ENCODE measurements at places on chromosomes 11 and 22.
A peak's percentile ranks its signal among the peaks of the same experiment; 100 is the strongest.

DNA sequence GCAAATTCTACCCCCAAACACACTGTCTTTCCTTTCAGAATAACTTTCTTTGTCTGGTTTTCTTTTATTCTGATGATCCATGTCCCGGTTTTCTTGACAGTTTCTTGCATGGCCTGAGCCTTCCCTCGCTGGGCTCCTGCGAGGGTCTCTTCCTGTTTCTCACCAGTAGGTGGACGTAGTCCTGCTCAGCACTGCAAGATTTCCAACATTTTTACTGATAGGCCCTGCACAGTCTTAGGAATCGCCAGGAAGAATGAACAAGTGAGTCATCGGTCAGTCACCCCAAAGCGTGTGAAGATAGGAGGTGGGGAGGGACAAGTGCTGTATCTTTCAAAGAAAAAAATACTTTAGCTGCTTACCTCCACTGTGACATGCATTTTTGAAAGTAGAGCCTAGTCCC is 16.9 kb upstream of the KIRREL3 start:
- peak; percentile 87 for DNase-seq

DNA sequence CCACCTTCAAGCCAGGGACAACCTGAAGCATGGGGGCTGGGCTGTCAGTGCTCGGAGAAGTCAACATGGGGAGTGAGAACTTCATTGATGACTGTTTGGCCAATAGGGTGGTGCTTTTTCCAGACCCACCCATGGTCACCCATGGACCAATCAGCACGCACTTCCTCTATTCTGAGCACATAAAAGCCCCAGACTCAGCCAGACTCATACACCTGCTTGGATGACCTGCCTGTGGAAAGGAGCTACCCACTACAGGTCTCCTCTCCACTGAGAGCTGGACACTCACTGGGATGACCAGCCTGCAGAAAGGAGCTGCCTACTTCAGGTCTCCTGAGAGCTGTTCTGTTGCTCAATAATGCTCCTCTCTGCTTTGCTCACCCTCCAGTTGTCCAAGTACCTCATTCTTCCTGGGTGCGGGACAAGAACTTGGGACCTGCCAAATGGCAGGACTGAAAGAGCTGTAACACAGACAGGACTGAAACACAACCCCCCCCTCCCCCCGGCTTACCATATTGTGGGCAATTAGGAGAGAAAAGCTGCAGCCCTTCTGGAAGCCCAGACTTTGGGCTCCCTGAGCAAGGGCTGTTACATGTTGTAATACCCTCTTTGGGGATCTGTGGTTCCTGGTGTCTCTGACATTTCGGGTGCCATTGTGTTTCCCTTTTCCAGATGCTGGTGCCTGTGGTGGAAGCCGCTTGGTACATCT is 44.4 kb upstream of the WNT11 start:
- no peak for DNase-seq

DNA sequence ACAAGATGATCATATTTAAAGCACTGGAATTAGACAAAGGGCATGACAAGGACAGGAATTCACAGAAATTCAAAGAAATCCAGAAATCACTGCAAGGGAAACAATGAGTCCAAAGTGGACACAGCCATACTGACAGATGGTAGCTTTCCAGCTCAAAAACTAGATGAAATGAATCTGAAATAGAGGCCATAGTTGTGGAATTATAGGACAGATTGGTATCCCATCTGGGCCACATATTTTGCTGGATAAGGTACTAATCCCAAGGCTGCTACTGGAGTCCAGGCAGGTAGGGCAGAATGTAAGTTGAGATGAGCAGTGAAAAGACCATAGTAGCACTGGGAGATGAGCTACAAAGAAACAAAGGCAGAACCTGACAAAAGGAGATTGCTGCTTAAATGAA is 258.3 kb upstream of the ANO3 start:
- no peak for DNase-seq

DNA sequence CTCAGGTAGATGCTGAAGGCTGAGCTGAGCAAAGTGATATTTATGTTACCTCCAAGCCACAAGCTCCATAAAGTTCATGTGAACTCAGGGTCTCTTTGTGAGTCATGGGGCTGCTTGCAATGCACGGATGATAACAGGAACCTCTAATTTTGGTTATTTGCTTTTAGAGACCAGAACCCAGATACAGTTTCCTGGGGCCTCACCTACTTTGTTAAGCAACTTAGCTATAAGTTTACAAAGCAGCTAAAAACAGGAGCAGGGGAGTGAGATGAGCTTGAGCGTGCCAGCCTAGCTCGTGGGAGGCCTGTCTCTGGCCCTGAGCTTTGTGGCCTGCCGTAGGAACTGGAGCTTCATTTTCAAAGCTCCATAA is 29.2 kb downstream of the SREBF2 start:
- DNase-seq = no peak

DNA sequence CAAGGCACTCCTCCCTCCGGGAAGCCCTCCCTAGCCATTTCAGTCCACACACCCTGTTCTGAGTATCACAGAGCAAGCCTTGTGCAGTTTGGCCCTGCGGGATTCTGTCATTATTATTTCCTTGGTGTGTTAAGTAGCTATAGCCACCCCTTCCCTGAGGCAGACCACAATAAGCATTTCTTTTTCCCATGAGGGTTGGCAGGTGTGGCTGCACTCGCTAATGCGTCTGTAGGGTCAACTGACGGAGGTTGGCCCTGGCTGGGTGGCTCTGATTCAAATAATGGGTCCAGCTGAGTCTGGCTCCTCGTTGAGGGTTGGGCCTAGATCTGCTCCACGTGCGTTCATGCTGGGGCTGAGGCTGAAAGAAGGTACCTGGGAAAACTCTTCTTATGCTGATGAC is 5.1 kb downstream of the F2 start:
- DNase-seq = no peak

DNA sequence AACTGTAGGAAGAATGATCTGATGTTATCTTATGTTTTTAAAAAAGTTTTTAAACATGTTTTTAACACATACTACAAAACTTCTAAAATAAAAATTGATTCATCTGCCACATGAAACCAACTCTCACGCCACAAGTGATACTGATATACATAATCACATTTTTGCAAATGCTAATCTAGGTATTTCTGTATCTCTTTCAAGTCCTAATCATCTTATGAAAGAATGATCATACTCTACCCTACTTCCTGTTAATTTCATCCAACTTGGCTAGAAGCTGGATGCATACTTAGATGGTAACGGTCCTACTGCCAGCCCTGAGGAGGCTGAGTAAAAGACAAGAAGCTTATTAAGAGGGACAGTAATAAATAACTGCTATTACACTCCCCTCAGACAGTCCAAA is 19.2 kb downstream of the THAP12 start:
- DNase-seq = no peak

- DNase-seq = peak; percentile 61
These were observed 73.5 kb upstream of the PPARA start for GRCh38 chr22:46076651-46077339.

GRCh38 chr11:67652965-67653845 is 2.7 kb upstream of the ACY3 start:
- DNase-seq = no peak

- peak; percentile 92 for DNase-seq
These were observed 308.7 kb downstream of the DDX10 start for GRCh38 chr11:108973402-108974162.

DNA sequence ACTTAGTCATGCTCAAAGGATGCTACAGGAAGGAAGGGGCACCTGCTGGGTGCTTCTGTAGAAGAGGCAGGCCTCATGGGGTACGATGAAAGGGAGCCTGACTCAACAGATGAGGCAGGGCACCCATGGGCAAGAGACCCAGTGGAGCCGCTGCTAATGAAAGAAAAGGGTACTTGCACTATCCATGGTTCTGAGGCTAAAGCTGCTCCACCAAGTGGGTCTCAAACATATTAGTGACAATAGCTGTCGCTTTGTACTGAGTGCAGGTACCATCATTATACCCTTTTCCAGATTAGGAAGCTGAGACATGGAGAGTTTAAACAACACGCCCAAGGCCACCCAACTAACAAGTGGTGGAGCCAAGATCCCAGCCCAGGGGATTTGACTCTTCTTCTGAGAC is 127.5 kb upstream of the SERPIND1 start:
- no peak for DNase-seq

DNA sequence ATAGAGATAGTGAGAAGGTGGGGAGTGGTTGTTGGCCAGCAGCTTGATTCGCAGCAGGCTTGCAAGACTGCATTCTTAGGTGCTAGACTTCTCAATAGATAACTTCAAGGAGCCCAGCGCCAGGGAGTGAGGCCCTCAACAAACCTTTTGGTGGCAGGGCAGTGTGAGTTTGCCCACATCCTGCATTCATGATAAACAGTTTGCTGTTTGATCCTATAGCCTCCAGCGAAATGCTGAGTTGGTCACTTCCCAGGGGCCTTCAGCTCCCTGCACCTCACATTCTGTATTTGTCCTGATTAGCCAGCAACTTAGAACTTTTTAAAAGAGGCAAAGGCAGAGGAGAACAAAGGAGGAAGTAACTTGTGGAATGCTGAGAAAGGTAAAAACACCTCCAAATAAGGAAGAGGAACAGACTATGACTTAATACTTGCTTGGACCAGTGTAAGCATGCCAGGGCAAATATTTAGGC is 25.1 kb downstream of the OR10A6 start:
- no peak for DNase-seq

- no peak for DNase-seq
These were observed 40.0 kb downstream of the BTG4 start for GRCh38 chr11:111472228-111472627.

- DNase-seq = peak; percentile 96
These were observed 511 bp upstream of the CLCF1 start for GRCh38 chr11:67373648-67374570.

- no peak for DNase-seq
These were observed 6.8 kb downstream of the PYGM start for GRCh38 chr11:64753019-64753379.

- DNase-seq = no peak
These were observed 72.6 kb upstream of the CADM1 start for GRCh38 chr11:115576606-115577380.

- no peak for DNase-seq
These were observed 14.0 kb downstream of the VPS37C start for GRCh38 chr11:61147271-61147670.

GRCh38 chr11:14768526-14769188 is 123.4 kb downstream of the CYP2R1 start:
- DNase-seq = no peak

DNA sequence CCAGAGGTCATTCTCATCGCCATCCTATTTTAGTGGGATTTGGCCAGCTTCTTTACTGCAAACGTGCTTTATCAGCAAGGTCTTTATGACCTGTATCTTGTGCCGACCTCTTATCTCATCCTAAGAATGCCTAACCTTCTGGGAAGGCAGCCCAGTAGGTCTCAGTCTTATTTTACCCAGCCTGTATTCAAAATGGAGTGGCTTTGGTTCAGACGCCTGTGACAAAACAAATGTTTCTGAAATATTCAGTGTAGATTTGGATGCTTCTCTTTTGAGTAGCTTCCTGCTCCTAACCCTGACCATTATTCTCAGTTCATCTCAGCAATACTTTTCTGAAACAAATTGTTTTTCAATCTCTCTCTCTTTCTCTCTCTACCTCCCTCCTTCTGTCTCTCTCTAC is 60.1 kb downstream of the TRIM44 start:
- DNase-seq = no peak

GRCh38 chr11:762421-763072 is 14.7 kb downstream of the GATD1 start:
- peak; percentile 41 for DNase-seq

DNA sequence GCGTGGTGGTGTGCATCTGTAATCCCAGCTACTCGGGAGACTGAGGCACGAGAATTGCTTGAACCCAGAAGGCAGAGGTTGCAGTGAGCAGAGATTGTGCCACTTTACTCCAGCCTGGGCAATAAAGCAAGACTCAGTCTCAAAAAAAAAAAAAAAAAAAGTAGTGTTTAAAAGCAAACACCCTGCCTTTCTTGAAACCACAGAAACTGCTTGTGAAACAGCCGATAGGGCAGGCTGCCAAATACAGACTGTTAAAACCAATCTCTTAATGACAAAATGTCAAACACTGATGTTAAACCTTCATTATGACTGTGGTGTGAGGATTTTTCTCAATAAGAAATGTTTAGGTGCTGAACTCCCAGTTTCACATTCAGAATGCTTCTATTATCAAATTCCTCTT is 27.3 kb downstream of the MARK2 start:
- DNase-seq = peak; percentile 66
